ENCODE measurements at places on chromosomes 11 and 22. TPM values are rescaled to one million over a fixed set of nuclear protein-coding genes. Genes with fewer than 3 reads are reported as not detected.

GRCh38 chr11:33325451-33325850 lies 68.3 kb downstream of the HIPK3 start:
- no peak for DNase-seq

PIWIL4 gene
- 6.6 TPM for polyA plus RNA-seq

POLDIP3 gene
- 109 TPM for polyA plus RNA-seq

BUD13 gene
- 33.7 TPM for polyA plus RNA-seq

- no peak for DNase-seq
These were observed 64.9 kb downstream of the SPECC1L start for GRCh38 chr22:24335496-24335895.

TEX12 gene
- 0.48 TPM for polyA plus RNA-seq
